ENCODE measurements at places on chromosomes 7 and 10.

DNA sequence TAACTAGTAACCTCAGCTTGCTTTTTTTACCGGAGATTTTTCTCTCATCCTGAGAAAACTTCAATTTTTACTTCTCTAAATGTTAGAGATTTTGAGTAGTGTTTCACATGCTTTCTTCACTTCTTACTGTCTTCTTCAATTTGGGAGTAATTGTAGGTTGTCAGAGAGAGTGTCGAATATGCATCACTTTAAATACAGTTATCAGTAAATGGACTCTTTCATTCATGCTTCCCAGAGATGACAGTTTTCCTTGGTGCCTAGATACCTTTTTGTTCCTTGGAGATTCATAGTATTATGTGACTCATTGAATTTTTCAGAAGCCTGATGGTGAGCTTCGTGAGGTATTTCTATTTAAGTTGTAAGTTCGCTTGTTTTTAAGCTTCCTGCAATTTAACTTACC is 169.7 kb downstream of the ADK start:
- DNase-seq: no peak

DNA sequence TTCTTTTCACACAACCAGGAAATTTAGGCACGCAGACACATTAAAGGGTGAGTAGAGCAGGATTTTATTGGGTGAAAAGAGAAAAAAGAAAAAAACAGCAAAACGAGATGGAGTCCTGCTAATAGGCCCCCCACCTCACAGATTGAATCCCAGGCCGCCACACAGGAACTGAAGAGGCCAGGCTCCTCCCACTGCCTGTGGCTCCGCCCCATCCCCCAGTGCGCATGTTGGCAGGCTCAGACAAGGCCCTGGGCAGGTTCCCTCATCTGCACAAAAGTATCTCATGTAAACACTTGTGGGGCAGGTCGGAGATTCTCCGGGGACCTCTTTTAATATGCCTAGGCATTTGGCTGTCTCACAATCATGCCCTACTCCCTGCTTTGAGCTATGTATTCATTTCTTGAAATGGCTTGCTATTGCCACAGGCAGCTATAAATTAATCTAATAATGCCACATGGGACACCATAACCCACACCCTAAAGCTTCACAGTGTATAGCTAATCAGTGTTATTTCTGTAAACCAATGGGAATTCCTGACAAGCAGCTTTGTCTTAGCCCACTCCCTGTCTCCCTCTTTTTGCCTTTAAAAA is 76.2 kb upstream of the KIF5B start:
- DNase-seq: no peak

DNA sequence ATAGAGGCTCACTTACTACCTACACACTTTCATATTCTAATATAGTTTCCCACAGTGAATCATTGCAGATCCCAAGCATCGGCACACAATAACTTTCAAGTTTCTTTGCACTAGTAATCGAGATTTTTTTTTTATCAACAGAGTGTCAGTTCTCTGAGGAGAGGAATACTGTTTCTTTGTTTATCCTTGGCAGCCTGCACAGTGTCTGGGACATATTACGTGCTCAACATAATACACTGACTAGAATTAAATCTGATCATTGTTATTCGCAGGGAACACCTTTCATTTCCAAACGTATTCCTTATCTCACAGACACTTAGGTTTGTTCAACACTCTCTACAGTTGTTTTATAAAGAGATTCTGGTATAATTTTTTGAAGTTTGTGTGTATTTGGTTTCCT is 95.3 kb downstream of the CACNA2D1 start:
- DNase-seq: no peak

GRCh38 chr7:121561717-121562116 is 165.6 kb upstream of the FAM3C start:
- DNase-seq: no peak

- DNase-seq: no peak
These were observed 26.7 kb upstream of the COL1A2 start for GRCh38 chr7:94367949-94368348.

- DNase-seq: no peak
These were observed 1.5 kb downstream of the CWF19L1 start for GRCh38 chr10:100265821-100266485.

GRCh38 chr10:133394064-133394663 is at the start of gene MTG1:
Gene MTG1, plus strand, starts transcription at chr10:133394157. Its CDS starts 64 bp downstream, at chr10:133394221.
- peak; percentile 95 for DNase-seq

DNA sequence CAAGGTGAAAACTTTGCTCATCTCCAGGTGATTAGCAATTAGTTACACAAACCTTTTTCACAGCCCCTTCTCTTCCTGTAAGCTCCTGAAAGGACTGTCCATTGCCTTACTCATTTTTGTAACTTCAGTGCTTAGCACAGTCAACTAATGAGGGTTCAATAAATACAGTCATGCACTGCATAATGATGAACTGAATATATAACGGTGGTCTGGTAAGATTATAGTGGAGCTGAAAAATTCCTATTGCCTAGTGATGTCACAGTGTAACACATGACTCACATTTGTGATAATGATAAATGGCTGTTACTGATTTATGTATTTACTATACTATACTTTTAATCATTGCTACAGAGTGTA is 12.9 kb upstream of the FAM133B start:
- DNase-seq: no peak

GRCh38 chr7:29277436-29278215 is 83.1 kb downstream of the CHN2 start:
- no peak for DNase-seq

DNA sequence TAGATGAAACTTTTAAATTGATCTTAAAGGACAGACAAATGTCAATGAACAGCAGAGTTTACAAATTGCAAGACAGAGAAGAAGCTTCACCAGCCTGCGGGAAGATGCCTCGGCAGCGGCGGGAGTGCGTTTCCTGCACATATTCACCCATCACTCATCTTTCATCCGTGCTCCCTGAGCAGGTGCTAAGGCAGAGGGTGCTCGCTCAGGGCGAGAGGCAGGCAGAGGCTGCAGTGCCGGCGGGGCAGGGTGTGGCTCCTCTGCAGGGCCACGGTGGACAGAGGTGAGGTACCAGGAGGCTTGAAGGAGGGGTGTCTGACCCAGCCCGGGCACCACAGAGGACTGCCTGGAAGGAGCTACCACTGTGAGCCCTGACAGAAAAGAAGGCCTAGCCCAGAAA is 155.2 kb upstream of the PPP2R2D start:
- no peak for DNase-seq

GRCh38 chr7:1992554-1992953 is 240.2 kb downstream of the MAD1L1 start:
- DNase-seq: no peak

DNA sequence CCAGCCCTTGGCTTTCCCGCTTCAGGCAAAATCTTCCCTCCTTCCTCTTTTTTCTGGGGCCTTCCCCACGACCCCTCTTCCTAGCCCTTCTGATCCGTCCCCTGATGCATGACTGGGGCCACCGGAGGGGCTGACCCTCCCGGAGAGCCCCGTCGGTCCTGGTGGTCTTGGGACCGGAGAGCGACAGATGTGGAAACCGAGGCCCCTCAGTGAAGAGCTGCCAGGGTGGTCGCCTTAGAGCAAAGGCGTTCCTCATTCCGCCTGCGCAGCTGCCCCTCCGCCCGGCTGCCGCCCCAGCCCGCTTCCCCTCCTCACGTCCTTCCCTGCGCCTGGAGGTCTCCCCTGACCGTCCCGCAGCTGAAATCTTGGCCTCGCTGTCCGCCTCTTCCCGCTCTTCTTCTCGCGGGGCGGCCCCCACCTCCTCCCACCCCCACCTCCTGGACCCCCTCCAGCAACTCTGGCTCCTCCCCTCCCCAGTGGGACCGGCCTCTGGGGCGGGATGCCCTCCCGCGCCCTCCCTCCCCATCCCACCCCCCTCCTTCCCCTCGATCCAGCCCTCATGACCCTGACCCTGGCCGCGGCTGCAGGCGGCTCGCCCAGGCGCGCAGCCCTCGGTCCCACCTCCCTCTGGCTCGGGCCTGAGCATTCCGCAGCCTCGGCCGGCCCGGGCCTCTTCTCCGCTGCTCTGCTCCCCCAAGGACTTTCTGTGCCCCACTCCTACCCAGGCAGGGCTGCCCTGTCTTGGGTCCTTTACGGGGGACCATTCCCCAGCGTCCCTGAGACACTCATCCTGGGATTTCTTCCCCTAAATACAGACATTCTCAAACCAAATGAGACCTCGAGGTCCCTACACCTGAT is at the start of gene RARRES2:
RARRES2 (minus strand) TSS at position 367 of the 858 bp plus-strand sequence. CDS start 1,020 bp downstream, outside the sequence.
- no peak for DNase-seq

DNA sequence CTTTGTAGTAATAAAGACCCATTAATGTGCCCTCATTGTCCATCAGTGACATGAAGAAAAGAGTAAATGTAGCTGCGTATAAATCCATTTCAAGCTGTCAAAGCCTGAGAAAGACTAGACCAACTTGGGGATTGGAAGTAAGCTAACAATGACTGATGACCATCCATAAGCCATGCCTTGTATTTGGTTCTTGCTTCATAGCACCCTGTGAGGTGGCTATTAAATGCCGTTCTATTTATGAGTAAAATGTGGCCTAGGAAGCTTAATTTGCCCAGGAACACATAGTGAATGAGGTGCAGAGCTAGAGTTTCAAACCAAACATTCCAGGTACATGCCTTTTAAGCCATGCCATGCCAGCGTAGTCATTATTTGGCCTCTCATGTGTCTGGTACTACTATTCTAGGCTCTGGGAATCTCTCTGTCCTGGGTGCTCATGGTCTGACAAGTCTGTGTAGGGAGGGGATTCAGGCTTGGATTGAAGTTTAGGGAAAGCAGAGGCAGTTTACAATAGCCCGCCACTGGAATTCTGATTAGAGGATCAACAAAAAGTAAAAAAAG is 92.1 kb downstream of the ZNF277 start:
- DNase-seq: no peak

- no peak for DNase-seq
These were observed 193.1 kb downstream of the WDR37 start for GRCh38 chr10:1249142-1249920.

GRCh38 chr10:78719276-78719675 is 349.5 kb upstream of the ZMIZ1 start:
- no peak for DNase-seq

GRCh38 chr7:157432957-157433576 is 96.3 kb downstream of the DNAJB6 start:
- peak; percentile 60 for DNase-seq

GRCh38 chr7:122702872-122703510 is at the start of gene RNF148:
Gene RNF148, minus strand, starts transcription at chr7:122702922. Its CDS starts 172 bp downstream, at chr7:122702750.
- DNase-seq: no peak

DNA sequence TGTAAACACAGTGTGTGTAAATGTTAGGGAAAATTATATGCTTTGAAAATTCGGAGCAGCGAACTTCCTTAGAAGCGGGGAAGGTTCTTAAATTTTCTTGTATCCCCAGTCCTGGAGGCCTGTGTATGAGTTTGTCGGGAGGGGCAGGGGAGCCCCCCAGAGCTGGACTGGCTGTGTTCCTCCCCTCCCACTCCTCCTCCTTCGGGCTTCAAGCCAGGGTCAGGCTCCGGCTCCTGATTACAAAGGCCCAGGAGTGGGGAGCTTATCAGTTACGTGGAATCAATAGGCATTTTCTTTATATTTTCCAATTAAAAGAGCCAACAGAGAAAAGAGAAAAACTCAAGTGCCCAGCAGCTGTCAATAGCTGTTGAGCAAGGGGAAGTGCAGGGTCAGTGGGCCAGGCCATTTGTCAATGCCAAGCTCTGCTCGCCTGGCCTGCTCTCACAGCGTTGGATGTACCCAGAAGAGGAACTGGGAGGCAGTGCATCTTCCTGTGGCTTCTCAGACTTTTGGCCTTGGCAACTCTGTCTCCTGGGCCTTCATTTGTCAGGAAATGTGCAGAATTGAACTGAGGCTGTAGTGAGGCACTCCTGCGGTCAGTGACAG is 156.9 kb upstream of the PCBD1 start:
- no peak for DNase-seq

DNA sequence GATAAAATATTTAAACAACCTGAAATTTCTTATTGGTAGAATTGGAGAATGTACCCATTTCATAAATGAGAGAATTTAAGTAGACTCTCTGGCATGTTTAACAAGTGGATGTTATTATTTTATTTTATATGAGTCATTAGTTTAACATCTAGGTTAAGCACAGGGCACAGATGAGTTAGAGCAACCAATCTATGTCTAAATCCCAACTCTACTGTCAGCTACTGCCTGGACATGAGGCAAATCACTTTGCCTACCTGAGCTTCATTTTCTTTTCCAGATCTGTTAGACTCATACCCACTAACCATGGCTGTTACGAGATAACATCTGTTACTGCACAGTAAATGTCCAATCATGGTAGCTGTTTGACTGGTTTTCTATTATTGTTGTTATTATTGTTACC is 251.1 kb downstream of the INHBA start:
- no peak for DNase-seq

DNA sequence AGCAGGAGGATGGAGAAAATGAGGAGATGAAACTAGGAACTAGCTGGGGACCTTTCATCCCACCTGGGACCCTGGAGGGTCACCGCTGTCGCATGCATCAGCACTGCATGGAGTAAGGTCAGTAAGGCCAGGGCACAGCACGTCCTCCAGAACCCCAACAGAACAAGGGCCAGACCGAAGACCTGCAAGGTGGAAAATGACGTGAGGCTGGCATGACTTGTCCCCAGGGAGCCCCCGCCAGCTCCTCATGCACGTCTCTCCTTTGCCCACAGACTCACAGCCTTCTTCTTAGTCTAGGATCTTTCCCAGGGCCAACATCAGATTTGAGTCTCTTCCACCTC is 4.7 kb downstream of the ZNF488 start:
- no peak for DNase-seq

All from activated naive CD4-positive, alpha-beta T cell treated with Interleukin-2 at 50 U/mL for 16 hours (primary cell).